Forelimb muscle (tissue), 1 donor: ENCODE measurements at places on chromosomes 1 and 21.

- DNase-seq, result no peak
Observed at GRCh38 chr1:245879091-245879490, 628.0 kb downstream of the SMYD3 start.

- DNase-seq, result no peak
Observed at GRCh38 chr21:44871576-44872269, 1.8 kb downstream of the PTTG1IP start.

DNA sequence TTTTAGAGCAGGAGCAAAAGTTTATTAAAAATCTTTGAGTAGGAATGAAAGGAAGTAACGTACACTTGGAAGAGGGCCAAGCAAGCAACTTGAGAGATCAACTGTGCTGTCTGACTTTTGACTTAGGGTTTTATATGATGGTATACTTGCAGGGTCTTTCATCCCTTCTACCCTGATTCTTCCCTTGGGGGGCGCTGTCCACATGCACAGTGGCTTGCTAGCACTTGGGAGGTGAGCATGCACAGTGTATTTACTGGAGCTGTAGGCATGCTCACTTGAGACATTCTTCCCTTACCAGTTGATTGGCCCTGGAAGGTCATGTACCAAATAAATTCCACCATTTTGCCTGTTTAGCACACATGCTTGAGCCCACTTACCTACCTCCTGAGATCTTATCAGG is 1001.3 kb upstream of the ADGRL2 start:
- no peak for DNase-seq

DNA sequence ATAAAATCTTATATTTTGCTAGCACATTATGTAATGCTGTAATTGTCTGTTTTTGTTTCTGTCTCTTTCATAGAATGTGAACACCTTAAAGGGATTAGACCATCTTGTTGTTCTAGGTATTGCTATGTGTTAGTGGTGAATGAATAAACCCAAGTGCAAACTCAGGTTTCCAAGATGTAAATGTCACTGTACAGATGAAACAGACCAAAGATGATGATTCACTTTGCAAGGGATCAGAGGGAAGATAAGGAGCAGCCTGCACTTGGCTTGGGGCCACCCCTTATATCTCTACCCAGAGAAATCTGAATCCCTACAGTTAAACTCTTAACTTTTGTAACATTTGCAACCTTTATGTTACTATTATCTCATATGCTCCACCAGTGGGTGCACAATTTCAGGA is 25.4 kb downstream of the UROD start:
- no peak for DNase-seq

DNA sequence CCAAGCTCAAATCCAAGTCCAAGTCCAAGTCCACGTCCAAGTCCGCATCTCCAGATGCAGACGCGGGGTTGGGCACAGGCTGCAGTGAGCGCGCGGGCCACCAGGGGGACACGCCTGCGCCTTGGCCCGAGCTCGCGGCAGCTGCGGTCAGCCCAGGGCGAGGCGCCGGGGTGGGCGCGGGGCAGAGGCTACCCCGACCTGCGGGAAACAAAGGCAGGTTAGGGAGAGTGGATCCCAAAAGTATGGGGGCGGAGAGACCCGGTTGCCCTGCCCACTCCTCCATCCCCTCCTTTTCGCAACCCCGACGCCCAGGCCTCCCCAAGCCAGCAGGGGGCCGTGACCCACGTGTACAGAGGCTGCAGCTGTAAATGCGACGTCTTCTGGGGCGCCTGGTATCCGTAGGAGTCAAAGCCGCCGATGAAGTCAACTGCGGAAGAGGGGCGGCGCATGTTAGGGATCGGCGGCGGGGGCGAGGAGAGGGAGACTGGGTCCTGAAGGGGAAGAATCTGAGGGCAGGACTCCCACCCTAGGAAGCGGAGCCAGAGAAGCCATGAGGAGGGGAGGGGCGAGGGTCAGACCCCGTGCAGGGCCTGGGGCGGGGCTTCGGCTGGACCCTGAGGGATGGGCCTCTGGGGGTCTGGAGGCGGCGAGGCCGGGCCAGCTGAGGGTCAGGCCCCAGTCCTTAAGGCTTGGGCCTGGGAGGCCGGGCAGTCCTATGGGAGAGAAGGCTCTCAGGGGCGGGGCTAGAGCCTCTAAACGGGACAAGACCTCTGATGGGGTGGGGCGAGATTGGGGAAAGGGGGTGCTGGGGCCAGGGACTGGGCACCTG is 58.0 kb downstream of the NKAIN1 start:
- DNase-seq, result no peak

GRCh38 chr21:26246073-26246472 is 75.5 kb upstream of the APP start:
- no peak for DNase-seq

- DNase-seq, result no peak
Observed at GRCh38 chr1:177063648-177064047, 100.9 kb downstream of the ASTN1 start.

DNA sequence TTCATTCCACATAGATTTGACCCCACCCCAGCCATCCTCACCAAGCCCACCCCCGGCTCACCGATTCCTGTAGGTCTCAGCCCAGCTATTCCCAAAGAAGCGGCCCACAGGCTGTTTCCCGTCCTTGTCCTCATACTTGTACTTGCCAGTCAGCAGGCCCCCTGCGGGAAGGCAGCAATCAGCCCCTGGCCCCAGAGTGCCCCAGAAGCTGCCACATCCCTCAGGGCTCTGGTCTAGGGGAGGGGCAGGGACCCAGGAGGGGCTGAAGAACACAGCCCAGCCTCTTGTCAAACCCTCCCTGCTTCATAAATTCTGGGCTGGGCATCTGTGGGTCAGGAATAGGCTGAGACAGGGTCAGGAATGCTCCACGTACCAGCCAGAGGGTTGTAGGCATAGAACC is 5.0 kb downstream of the AKR7A2 start:
- no peak for DNase-seq

DNA sequence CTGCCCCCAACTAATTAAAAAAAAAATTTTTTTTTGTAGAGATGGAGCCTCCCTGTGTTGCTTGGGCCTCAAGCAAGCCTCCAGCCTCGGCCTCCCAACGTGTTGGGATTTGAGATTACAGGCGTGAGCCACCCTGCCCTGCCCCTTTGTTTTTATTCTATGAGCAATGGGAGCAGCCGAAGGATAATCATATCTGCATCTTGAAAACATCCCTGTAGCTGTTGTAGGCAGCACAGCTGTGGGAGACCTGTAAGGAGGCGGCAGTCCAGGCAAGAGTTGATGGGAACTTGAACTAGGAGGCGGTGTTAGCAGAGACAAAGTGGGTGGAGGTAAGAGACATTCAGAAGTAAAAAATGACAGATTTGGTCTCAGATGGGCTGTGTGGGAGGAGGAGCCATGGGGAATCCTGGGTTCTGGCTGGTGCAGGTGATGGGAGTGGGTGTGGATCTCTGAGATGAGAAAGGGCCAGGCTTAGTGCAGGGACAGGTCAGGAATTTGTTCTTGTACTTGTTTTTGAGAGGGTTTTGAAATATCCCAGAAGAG is 31.3 kb downstream of the STUM start:
- no peak for DNase-seq

- no peak for DNase-seq
Observed at GRCh38 chr1:19893687-19894086, 11.5 kb downstream of the OTUD3 start.

GRCh38 chr1:205600085-205600484 is 31.7 kb downstream of the ELK4 start:
- no peak for DNase-seq

- DNase-seq, result no peak
Observed at GRCh38 chr1:9385801-9386573, 93.3 kb downstream of the SPSB1 start.
